ENCODE measurements at places on chromosomes 1 and 21. TPM values are rescaled to one million over a fixed set of nuclear protein-coding genes. Genes with fewer than 3 reads are reported as not detected.

CTSE gene
- total RNA-seq: not detected

NBPF1 gene
- 21.8 TPM for total RNA-seq

RPTN gene
- not detected for total RNA-seq

ZYG11A gene
- total RNA-seq: not detected

S100A16 gene
- 121 TPM for total RNA-seq

C1orf87 gene
- total RNA-seq: not detected

DNA sequence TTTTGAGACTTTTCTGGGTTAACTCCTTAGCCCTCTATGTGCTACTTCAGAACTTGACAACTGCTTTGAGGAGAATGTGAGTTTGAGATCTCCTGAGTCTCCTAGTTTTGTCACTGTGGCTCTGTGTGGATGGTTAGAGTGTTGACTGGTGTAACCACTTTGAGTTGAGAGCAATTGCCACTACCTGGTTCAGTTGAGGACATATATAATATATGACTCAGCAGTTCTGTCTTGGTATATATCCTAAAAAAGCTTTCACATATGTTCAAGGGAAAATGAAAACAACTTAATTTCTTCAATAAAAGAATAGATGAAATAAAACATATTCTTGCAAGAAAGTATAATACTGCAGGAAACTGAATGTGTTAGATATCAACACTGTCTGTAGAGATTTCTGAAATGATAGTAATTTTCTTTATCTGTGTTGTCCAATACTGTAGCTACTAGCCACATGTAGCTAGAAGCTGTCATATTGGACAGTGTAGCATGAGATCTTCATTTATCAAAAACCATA lies 96.7 kb upstream of the QSOX1 start:
- ATAC-seq: no peak

DNA sequence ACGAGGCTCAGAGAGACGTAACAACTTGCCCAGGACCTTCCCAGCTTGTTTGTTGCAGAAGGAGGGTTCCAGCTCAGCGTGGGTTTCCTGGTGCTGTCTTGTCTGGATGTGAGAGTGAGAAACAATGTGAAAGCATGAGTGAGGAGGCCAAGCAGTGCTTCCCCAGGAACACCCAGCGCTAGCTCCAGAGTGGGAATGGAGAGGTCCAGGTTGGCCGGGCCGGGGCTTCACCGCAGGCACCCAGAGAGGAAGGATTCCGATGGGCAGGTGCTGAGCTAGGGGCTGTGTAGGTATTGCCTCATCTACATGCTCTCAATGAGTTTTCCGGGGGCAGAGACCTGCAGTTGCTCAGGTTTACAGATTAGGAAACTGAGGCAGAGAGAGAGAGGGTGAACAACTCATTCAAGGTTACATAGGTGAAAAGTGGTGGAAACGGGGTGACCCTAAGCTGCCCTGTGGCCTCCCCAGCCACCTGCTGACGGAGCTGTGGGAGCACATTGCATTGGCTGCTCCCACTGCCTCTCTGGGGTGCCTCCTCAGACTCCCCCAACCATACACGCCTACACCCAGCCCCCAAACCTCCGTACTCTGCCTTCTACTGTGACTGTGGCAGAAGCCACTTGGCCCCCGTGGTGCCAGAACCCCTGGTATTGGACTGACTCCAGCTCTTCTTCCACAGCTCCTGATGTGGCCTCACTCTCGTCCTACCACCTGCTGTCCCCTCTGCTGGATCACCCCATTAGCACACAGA lies 51.2 kb downstream of the B3GALT5 start:
- ATAC-seq: no peak

DNA sequence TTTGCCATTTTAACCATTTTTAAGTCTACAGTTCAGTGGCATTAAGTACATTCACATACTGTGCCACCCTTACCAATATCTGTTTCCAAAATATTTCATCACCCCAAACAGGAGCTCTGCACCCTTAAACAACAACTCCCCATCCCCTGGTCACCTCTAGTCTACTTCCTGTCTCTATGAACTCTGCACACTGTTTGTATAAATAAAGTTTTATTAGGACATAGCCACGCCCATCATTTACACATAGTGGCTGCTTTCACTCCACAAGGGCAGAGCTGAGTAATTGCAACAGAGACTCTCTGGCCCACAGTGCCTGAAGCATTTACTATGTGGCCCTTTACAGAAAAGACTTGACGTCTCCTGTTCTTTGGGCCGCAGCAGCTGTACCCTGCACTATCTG lies 30.1 kb downstream of the KCNAB2 start:
- no peak for ATAC-seq

GRCh38 chr1:96596226-96596922 lies 125.2 kb upstream of the PTBP2 start:
- no peak for ATAC-seq

GRCh38 chr1:24454673-24455072 lies 39.1 kb downstream of the NIPAL3 start:
- no peak for ATAC-seq

GRCh38 chr21:36661511-36662309 lies 37.2 kb upstream of the SIM2 start:
- ATAC-seq: no peak

GRCh38 chr1:245715970-245716369 lies 561.2 kb downstream of the KIF26B start:
- ATAC-seq: no peak

GRCh38 chr1:18642278-18643095 lies 11.8 kb downstream of the PAX7 start:
- ATAC-seq: no peak

DNA sequence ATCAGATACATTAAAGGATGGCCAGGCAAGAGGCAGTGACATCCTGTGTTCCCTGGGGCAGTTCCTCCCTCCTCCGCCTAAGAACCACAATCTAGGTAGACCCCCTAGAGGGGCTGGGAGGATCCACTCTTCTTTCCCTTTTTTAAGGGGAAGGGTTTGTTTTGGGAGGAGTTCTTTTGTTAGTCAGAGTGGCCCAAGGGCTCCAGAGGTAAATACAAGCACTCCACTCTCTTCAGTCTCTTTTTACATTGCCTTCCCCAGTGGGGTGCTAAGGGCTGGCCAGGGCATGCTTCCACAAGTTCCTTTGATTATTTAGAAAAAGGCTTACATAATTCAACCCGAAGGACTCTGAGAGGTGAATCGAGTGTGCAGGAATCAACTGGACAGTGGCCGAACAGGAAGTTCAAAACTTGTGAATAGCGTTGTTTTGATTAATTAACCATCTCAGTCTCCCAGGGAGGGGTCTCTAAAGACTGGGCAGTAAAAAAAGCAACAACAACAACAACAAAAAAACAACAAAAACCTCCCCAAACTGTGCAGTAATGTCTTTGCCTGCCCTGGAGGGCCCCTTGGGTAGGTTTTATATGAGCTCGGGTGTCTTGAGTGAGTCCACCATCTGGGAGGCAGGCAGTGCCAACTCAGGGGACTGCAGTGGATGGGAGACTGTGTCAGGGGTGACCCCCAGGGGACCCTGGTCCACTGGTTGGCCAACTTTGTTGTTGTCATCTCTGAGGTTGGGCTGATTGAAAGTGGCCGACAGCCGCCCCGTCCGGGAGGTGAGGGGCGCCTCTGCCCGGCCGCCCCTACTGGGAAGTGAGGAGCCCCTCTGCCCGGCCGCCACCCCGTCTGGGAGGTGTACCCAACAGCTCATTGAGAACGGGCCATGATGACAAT lies 33.2 kb upstream of the ENO1 start:
- no peak for ATAC-seq

DNA sequence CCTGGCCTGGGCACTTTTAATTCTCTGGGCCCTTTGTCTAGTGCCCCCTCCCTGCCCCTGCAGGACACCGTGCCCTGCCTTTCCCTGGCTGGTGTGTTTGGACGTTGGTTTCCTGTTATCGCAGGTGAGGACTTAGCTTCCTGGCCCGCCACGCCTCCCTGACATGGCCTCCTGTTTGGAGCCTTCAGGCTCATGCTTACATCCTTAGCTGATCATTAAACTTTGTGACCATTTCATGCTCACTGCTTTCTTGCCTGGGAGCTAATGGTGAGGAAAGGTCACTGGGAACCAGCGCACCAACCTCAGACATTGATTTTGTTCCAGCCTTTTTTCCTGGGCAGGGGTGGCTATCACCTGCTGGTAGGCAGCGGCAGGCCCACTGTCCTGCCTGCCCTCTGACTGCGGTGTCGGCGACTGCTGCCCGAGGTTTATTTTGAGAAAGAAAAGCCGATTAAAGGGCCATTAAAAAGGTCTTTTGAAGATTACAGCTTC lies 3.7 kb downstream of the PFKL start:
- ATAC-seq: no peak

DNA sequence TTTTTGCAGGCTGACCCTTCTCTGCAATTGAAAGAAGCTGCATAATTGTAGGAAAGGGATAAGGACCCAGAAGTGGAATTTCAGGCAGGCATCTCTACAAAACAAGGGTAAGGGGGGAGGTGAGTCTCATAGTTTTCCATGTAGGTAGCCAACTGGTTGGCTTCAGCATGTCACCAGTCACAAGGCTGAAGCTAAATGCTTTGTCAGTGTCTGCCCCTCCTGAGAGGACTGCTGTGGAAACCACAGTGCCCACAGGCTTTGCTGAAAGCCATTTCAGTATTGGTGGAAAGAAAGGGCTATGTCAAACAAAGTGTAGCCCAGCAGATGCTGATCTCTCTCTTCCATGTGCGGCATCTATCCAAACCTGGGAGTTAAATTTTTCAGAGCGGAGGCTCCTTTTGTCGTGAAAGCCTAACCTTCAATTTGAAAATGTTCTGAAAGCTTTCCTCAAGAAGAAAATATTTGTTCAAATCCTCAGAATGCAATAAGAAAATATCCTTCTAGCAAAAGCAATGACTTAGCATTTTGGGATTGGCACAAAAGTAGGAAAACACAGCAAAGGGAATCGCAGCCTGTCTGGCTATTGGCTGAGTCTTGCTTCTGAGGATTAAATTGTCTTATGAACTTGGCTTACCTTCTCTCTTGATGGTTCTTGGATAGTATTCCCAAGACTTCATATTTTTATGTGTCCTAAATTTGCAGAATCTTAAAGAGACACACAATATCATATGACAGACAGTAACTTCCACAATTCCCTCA lies 591.7 kb downstream of the PLPP3 start:
- peak; percentile 51 for ATAC-seq

DNA sequence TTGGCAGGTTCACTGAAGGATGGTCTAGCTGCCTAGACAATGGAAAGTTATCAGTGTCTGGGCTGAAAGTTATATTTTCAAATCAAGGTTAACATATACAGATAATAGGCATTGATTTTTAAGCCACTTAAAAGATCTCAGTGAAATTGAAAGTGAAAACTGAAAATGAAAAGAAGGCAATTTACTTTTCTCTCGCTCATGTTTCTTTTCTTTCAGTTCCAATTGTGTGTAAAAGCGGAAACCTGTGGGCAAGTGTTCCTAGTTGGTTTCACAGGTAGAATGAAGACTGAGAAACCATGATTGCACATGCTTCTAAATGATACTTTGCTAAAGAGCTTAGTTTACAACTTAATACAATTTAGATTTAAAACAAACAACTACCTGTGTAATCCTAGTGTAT lies 383.7 kb downstream of the ZP4 start:
- no peak for ATAC-seq

GRCh38 chr1:78427506-78427905 lies 63.3 kb upstream of the PTGFR start:
- ATAC-seq: no peak

- ATAC-seq: no peak
Measured at GRCh38 chr1:202462342-202463076, 114.0 kb downstream of the PPP1R12B start.

GRCh38 chr1:48233666-48234485 lies 11.4 kb downstream of the SLC5A9 start:
- ATAC-seq: no peak

DNA sequence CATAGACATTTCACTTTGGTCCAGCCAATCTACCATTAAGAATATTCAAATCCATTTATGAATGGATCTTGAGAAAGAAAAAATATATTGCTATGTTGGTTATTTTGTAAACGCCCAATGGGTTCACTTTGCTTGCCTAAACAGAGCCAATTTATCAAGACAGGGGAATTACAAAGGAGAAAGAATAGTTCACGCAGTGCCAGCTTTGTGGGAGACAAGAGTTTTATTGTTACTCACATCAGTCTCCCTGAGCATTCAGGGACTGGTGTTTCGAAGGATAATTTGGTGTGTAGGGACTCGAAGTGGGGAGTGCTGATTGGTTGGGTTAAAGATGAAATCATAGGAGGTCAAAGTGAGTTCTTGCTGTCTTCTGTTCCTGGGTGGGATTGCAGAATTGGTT lies 135.3 kb downstream of the GABPA start:
- ATAC-seq: no peak

GRCh38 chr1:192547501-192547900 lies 28.1 kb upstream of the RGS1 start:
- no peak for ATAC-seq
